ENCODE measurements at places on chromosomes 12 and 14.

DNA sequence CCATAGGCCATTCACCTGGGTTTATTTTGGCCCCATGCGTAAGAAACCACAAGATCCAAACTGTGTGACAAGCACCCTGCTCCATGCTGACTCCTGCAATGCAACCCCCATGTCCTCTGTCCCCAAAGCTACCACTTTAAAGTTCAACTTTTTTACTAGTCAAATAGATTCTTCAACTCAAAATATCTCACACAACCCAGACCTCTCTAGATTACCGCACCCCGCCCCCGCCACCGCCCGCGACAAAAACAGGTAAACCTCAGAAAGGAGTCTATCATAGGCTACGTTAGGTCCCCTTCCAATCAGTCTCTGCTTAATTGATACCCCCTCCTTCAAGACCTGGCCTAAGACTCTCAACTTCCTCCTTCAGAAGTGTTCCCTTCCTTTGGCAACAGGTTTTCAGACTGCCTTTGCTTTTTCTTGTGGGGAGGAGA lies 2.2 kb downstream of the ZFP36L1 start:
- DNase-seq: no peak

DNA sequence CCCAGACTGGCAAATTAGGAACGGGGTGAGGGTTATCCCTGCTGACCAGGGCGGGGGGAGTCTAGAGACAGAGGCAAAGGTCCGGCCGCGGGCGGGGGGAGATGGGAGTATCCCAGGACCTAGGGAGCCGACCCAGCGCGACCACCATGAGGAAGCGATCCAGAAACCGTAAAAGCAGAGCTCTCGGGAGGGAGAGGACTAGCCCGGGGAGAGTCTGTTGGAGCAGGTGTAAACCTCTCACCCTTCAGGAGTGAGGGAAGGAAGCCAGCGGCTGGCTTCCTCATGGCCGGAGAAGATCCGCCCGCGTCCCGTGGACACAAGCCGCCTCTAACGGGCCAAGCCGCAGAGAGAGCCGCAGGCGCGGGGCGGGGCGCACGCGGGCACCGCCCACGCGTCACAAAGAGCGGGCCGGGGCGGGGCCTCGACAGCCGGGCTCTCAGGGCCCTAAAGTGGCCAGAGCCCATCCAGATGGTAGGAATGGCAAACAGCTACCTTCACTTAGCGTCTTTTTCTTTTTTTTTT lies at the start of gene ACRBP:
TSS of gene ACRBP (minus strand) at position 350 of the 522 bp plus-strand sequence. CDS start at position 284, 66 bp downstream.
- peak; percentile 80 for DNase-seq

GRCh38 chr14:49036984-49037516 lies 549.1 kb downstream of the RPS29 start:
- no peak for DNase-seq

GRCh38 chr12:24491968-24492367 lies 456.9 kb downstream of the BCAT1 start:
- no peak for DNase-seq

- DNase-seq: no peak
Observed at GRCh38 chr12:55829967-55830600, 697 bp upstream of the DNAJC14 start.

- peak; percentile 56 for DNase-seq
Observed at GRCh38 chr12:9735601-9736000, 2.7 kb upstream of the CLECL1 start.

GRCh38 chr14:103732868-103733620 lies 17.4 kb downstream of the ZFYVE21 start:
- DNase-seq: no peak

DNA sequence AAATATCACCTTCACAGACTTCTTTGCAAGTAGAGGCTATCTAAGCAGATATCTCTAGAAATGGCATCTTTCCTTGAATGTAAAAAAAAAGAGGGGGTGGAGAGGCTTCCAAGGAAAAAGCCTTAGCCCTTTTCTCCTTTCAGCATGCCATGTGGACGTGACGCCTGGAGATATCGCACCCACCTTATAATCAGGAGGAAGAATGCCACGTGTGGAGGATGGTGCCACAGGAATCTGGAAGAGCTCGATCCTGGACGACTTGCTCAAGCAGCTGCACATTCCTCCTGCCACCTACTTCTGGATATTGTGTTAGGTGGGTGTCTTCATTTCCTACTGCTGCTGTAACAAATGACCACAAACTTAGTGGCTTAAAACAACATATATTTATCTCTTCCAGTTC lies 203.6 kb downstream of the NUAK1 start:
- no peak for DNase-seq

DNA sequence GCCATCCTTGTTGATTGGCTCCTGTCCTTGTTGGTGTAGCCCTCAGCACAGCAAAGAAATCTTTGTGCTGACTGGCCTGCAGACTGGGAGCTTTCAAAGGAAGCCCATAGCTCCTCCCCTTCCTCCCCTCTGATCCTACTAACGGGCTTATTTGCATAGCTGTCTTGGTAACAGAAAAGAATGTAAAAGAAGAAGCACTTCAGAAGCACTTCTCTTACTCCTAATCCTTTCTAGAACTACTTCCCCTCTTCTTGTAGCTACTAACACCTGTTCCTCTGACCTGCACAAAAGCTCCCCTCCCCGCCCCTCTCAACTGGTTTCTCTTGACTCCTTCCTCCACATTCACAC lies 14.3 kb upstream of the RIC8B start:
- DNase-seq: peak; percentile 59

GRCh38 chr14:20630340-20631022 lies 11.0 kb downstream of the OR6S1 start:
- DNase-seq: no peak

DNA sequence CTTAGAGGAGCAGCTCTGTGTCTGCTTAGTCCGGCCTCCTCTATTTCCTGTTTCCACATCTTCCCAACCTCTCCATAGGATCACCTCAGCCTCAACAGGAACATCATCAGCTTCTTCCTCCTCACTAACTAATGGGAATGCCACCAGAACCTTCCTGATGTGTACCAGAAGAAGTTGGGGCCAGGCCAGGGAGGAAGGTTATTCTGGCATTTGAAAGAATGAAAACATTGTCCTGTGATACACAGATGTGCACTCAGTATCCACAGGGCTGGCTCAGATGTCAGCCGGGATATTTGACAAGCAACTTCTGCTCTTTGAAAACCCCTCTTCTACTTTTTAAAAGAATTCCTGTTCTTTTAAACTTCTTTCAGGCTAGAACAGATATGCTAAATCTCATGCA lies 63.6 kb downstream of the TMEM30B start:
- DNase-seq: no peak

- peak; percentile 5 for DNase-seq
Observed at GRCh38 chr14:20583908-20584307, 3.9 kb downstream of the RNASE11 start.

DNA sequence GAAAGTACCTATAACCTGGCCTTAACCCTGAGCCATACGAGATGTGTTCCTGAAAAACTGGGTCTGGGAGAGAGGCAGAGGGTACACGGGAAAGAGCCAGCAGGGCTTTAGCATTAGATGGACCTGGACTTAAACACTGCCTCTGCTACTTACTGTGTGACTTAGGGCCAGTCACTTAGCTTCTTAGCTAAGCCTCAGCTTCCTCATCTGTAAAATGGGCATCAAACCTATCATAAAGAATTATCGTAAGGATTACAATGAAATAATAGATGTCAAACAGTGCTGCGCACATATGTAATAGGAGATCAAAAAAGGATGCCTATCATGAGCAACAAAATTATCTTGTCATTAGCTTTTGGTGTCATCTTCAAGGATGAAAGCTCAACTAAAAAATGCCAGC lies 23.6 kb downstream of the ANAPC5 start:
- DNase-seq: no peak

GRCh38 chr14:98458702-98459101 lies 813.3 kb downstream of the BCL11B start:
- DNase-seq: no peak

DNA sequence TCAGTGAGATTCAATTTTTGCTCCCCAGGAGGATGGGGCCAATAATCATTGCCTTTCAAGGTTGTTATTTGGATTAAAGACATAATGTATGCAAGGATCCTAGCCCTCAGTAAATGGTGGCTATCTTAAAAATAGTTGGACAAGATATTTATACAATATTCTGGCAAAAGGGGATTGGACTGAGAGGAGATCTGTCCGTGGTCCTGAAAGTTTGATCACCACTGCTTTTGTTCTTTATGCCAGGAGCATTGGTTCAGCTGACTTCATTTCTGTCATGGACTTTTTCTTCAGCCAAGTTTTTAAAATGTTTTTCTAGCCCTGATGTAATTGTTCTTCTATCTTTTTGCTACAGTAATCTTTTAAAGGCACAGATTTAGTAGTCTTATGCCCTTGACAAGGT lies 70.2 kb upstream of the TCL1A start:
- no peak for DNase-seq

DNA sequence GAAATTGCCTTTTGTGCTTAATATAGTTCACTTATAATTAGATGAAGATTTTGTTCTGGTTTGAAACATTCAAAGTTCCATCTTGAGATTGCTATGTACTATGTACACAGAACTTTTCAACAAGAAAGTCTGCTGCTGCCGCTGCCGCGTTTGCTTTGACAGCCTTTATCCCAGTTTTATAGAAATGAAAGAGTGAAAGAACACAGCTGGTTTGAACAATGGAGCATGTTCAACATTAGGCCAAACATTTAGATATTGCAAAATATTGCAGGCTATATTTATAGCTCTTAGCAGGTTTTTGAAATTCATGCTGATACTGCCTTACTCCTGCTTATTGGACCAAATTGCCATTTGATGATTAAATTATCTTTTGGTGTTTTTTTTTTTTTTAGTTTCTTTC lies 299.8 kb upstream of the PRKD1 start:
- DNase-seq: no peak

DNA sequence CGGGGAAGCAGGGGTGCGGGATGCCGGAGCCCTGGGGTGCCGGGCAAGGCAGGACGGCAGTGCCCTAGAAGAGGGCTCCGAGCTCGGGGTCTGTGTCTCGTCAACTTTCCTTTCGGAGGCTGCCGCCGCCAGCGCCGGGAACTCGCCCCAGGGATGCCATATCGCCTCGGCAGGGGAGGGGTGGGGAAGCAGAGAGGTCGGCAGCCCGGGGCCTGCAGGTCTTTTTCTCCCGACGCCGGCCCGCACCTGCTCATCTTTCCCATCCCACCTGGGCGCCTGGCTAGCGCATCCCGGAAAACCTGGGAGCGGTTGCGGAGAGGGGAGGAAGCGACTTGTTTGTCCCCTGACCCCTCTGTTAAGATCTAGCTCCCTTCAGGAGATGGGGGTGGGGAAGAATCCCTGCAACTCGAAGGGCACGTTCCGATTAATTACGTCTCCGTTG lies 547 bp downstream of the CNTN1 start:
- DNase-seq: no peak

GRCh38 chr14:75298187-75298965 lies 19.7 kb downstream of the FOS start:
- DNase-seq: peak; percentile 30

DNA sequence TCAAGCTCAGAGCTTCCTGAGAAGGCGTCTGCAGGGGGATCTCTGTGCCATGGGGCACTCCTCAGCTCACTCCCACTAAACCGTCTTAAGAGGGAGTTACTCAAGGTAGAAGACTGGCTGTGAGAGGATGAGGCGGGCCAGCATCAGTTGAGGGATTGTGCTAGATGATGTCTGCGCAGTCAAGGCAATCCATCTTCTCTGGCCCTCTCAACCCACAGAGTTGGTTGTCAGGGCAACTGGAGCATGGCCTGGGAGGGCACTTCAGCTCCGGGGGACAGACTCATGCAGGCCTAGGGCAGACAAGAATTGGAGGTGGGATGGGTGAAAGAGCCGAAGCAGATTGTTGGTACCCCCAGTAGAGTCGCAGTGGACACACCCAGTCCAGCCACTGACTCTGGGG lies 9.0 kb downstream of the GSTZ1 start:
- DNase-seq: no peak

DNA sequence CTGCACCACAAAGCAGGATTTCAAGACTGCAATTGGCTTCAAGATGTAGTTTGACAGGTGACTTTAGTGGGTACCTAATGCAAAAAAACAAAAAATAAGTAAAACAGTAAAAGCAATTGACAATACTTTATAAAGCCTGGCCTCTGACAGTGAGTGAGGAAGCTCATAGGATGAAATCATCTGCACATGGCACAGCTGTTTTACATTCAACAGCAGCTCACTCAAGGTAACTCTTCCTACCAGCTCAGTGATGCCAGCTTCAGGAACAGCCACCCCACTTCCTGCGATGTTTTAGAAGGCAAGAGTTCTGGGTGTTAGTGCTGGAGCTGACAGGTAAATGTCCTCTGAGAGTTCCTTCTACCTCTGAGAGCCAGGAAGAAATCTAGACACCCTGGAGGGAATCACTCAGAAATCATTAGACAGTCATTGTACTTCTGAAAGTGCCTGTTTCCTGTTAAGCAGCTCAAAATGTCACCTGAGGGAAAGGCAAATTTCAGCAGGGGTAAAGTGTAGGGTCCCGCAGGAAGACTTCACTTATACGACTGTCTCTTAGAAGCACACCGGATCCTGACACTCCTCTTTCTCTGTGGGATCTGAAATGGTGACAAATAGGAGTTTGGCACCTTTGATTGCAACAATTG lies 99.9 kb downstream of the FOXN3 start:
- DNase-seq: peak; percentile 24

GRCh38 chr12:20006871-20007730 lies 361.2 kb upstream of the PDE3A start:
- DNase-seq: no peak

DNA sequence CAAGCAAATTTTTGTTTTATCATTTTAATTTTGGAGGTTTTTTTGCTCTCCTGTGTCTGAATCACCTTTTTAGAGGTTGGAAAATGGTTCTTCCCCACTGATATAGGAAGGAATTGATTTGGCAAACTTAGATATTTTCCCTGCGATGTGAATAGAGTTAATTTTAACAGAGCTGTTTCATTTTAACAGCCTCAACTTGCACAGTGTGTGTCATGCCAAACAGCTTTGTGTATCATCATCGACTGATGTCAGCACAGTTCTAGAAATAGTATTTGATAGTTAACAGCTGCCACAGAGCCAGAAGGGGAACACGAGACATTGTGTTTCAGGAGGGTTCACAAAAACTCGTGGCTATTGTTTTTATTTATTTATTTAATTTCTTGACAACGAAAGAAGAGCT lies 243.1 kb upstream of the FOXN3 start:
- DNase-seq: no peak

GRCh38 chr12:109462868-109463692 lies 14.0 kb downstream of the KCTD10 start:
- DNase-seq: peak; percentile 43

- DNase-seq: no peak
Observed at GRCh38 chr12:62028536-62028935, 231.7 kb upstream of the USP15 start.

GRCh38 chr14:33039311-33039710 lies 100.6 kb downstream of the NPAS3 start:
- DNase-seq: no peak

- peak; percentile 43 for DNase-seq
Observed at GRCh38 chr12:49298160-49298559, 3.2 kb downstream of the PRPH start.

DNA sequence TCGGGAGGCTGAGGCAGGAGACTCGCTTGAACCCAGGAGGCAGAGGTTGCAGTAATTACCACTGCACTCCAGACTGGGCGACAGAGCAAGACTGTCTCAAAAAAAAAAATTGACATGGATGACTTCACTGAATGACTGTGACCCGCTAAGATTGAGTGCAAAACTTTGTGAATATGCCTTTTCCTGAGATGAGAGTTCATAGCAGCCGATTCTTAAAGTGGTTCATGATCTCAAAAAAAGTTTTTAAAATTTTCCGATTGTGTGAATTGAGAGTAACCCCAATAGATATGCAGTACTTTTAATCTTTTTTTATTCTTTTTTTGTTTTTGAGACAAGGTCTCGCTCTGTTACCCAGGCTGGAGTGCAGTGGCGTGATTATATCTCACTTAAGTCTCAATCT lies 1.2 kb downstream of the TCTN1 start:
- no peak for DNase-seq
